Glutamatergic neuron (in vitro differentiated cells): ENCODE measurements at places on chromosomes 12 and 14.

GRCh38 chr12:92432724-92433441, 269.9 kb upstream of the PLEKHG7 start:
- DNase-seq, result no peak

GRCh38 chr14:61761557-61761956, 663 bp upstream of the SNAPC1 start:
- DNase-seq, result no peak

GRCh38 chr12:80373666-80374065, 70.4 kb upstream of the PTPRQ start:
- DNase-seq, result no peak

- DNase-seq, result no peak
Observed at GRCh38 chr14:60512973-60513571, 4.1 kb downstream of the SIX6 start.

DNA sequence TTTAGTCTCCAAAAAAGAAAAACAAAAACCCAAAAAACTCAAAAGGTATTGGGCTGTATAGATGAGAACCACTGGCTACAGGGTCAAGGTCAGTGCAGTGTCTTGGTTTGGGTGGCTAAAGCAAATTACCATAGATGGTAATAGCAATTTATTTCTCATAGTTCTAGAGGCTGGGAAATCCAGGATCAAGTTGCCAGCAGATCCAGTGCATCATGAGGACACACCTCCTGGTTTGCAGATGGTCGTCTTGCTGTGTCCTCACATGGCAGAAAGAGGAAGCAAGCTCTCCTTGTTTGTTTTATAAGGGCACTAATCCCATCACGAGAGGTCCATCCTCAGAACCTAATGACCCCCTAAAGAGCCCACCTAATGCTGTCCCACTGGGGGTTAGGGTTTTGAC, 11.2 kb downstream of the COX14 start:
- DNase-seq, result no peak

DNA sequence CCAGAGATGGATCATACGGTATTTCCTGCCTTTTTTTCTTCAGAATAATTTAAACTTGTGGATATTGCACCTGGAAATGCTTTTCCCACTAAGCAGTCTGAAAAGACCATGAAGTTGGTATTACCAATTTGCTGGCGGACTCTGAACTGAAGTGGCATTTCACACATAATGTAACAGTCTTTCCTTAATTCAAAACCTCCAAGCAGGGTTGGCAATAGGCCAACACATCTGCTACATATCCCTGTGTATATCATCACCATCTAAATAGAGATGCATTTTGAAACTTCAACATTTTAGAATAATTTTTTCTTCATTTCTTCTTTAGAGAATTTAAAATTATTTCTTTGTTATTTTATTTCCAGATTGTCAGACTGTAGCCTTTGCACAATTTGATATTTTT, 100.5 kb downstream of the TSPAN8 start:
- DNase-seq, result no peak

DNA sequence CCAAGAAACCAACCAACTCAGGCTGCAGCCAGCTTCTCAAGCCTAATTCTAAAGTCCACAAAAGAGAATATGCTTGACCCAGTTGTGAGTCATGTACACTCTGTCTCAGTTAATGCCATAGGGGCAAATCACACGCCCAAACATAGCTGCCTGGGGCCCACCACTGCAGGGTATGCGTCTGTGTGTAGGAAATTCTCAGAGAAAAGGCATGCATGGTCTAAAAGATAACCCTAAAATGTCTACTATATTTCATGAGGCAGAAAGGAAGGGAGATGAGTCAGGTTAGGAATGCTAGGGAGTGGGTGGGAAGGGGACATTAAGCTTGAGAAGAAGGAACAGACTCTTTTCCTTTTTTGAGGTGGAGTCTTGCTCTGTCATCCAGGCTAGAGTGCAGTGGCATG, 22.3 kb upstream of the SPTLC2 start:
- DNase-seq, result no peak

DNA sequence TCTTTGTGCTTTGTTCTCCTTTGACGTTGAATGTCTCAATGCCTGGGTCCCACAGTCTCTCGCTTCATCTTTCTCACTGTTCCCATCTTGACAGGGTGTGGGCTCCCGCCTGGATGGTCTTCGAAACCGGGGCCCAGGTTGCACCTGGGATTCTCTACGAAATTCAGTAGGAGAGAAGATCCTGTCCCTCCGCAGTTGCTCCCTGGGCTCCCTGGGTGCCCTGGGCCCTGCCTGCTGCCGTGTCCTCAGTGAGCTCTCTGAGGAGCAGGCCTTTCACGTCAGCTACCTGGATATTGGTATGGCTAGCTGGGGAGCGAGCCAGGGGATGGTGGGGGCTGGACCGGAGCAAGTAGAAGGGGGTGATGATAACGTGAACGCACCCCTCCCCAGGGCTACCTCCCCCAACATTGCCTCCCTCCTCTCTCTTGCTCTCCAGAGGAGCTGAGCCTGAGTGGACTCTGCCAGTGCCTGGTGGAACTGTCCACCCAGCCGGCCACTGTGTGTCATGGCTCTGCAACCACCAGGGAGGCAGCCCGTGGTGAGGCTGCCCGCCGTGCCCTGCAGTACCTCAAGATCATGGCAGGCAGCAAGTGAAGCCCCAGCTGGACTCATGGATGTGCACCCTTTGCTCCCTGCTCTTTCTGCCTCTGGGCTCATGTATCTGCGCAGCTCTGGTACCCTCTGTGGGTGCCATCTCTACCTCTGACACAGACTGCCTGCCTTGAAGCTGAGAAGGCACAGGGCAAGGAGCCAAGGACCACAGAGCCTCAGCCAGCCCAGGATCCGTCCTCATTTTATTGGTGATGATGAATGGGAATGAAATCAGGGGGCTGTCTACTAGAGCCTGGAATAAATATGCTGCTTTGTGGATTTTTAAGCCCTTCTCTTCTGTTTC, 1.5 kb downstream of the NPFF start:
- no peak for DNase-seq

DNA sequence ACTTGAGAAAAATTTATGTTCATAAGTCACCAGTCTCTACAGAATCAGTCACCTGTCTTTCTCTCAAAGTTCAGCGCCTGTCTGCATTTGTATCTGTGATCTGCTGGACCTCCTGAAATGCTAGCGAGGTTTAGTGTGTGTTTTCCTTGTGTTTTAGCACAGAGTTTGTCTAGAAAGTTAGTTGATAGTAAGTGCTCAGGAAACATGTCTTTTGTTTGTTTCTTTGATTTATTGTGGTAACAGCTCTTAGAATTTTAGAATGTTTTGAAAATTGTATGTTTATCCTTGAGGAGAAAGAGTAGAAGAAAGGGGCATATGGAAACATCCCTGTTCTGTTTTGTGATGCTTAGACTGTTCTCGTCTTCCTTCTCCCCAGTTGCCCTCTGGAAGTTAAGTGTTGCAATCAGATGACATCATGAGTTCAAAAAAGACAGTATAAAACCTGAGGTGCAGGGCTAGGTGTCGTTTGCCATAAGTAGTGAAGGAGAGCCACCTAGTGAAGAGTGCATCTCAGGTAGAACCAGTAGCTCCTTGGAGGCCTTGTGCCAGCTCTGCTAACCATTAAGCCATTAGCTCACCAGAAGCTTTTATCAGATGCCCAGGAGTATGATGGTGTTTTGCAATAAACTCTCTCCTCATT, 44.8 kb downstream of the FBXW8 start:
- no peak for DNase-seq

DNA sequence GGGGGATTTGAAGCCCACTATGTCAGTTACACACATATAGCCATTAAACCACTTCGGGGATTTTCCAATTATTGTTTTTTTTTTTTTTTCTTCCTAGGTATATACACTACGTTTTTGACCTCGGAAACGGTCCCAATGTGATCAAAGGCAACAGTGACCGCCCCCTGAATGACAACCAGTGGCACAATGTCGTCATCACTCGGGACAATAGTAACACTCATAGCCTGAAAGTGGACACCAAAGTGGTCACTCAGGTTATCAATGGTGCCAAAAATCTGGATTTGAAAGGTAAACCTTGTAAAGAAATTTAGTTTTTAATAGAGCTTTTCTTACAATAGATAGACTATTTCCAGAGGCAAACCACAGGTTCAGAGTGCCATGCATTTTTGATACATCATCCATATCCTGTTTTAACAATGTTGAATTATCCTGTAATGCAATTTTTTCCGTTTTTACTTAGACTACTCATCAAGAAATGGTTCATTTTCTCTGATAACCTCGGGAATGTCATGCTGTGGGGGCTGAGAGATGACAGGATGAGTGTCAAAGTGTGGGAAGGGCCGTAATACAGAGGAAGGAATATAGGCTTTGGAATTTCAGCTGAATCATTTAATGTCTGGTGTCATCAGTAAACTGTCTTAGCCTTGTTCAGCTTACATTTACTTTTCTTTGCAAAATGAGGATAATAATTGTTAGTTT, 797.1 kb downstream of the NRXN3 start:
- no peak for DNase-seq

GRCh38 chr12:67457778-67458665, 188.9 kb downstream of the CAND1 start:
- no peak for DNase-seq

- no peak for DNase-seq
Observed at GRCh38 chr14:34062353-34062973, 111.6 kb upstream of the EGLN3 start.

DNA sequence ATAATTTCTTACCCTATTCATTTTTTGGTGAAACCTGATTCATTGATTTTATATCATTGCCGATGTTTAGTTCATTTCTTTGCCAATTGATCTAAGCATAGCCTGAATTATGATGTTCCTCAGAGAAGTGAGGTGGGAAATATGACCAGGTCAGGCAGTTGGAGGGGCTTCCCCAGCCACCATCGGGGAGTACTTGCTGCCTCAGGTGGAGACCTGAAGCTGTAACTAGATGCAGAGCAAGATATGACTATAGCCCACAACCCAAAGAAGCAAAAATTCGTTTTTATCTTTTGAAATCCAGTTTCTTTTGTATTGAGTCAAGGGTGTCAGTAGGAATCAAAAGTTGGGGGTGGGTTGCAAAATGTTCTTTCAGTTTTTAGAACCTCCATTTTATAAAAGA, 7.9 kb downstream of the PTGDR start:
- no peak for DNase-seq

DNA sequence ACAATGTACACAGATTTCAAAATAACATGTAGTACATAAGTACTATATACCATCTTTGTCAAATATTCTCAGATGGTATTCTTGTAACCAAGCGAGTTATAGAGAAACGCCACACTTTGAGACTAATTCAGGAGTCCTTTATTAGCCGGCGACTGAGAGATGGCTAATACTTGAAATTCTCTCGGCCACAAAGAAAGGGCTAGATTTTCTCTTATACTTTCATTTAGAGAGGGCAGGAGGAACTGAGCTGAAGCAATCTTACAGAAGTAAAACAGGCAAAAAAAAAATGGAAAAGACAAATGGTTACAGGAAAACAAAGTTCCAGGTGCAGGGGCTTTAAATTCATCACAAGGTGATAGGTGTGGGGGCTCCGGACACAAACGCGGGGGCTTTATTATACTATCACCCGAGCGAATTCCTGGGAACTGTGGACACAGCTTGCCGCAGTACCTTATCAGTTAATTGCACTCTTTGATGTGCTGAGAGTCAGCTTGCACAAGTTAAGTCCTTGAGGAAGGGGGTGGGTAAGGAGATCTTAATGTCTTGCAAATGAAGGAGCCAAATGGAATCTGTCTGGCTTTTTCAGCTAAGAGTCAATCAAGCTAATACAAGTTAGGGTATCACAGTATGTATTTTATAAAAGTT, 382.3 kb downstream of the KCNH5 start:
- no peak for DNase-seq

GRCh38 chr12:124457287-124458219, 109.9 kb downstream of the NCOR2 start:
- DNase-seq, result no peak

GRCh38 chr14:76993752-76994151, 34.8 kb downstream of the IRF2BPL start:
- no peak for DNase-seq

DNA sequence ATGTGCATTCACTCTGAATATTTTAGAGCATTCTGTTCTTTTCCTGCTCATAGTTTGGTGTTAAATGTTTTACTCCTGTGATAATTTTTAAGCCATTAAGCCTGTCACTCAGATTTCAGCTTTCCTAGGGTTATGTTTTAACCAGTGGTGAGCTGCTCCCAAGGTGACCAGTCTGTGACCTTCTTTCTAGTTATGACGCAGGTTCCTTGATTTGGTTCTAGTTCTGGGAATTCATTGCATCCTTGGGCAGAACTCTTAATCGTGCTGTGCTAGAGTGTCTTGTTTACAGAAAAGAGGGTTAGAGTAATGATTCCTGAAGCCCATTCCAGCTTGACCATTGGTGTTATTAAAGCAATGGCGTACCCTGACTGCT, 2.2 kb downstream of the GABARAPL1 start:
- no peak for DNase-seq

GRCh38 chr14:41925409-41925808, 318.7 kb downstream of the LRFN5 start:
- DNase-seq, result no peak

DNA sequence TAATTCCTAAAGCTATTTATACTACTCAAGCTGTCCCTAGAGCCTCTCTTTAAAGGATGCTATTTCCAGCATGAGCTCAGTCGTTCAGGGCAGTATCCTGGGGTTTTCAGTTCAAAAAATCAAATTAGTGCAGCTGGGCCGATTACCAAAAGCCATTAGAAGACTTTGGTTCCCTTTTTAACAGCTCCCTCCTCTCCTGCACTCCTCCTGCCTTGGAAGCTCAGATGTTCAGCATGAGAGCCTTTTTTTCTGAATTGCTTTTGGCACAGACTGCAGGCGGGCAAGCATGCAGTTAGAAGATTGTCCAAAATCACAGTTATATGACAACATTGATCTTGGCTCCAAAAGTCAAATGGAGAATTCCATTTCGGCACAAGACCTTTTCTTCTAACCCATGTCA, 179.6 kb downstream of the SLC35F4 start:
- no peak for DNase-seq

- no peak for DNase-seq
Observed at GRCh38 chr12:32390572-32391219, 8.7 kb upstream of the FGD4 start.

GRCh38 chr14:94330857-94331256, 7.7 kb upstream of the SERPINA6 start:
- DNase-seq, result no peak

DNA sequence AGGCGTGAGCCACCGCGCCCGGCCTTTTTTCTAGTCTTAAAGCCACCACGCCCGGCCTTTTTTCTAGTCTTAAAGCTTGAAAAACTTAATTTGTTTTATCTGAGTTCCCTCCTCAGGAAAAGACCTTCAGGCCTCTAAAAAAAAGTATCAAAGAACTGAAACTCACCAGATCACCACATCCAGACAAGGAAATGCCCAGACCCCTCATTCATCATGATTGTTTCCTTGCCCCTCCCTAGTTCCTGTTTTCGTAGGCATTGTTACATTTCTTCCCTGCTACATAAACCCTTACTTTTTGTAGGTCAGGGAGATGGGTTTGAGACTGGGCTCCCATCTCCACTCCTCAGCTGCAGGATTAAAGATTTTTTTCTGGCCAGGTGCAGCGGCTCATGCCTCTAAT, 21.1 kb upstream of the VWF start:
- DNase-seq, result no peak

- no peak for DNase-seq
Observed at GRCh38 chr12:88957358-88957757, 377.1 kb upstream of the KITLG start.
